ENCODE measurements at places on chromosomes 12 and 14.
A peak's percentile ranks its signal among the peaks of the same experiment; 100 is the strongest.

DNA sequence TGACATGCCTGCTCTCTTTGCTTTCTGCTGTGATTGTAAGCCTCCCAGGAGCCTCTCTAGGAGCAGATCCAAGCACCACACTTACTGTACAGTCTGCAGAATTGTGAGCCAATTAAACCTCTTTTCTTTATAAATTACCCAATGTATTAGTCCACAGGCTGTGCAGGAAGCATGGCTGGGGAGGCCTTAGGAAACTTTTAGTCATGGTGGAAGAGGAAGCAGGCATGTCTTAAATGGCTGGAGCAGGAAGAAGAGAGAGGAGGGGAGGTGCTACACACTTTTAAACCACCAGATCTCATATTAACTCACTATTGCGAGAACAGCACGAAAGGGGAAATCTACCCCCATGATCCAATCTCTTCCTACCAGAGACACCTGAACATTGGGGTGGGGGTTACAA lies 108.9 kb downstream of the DERA start:
- no peak for DNase-seq

DNA sequence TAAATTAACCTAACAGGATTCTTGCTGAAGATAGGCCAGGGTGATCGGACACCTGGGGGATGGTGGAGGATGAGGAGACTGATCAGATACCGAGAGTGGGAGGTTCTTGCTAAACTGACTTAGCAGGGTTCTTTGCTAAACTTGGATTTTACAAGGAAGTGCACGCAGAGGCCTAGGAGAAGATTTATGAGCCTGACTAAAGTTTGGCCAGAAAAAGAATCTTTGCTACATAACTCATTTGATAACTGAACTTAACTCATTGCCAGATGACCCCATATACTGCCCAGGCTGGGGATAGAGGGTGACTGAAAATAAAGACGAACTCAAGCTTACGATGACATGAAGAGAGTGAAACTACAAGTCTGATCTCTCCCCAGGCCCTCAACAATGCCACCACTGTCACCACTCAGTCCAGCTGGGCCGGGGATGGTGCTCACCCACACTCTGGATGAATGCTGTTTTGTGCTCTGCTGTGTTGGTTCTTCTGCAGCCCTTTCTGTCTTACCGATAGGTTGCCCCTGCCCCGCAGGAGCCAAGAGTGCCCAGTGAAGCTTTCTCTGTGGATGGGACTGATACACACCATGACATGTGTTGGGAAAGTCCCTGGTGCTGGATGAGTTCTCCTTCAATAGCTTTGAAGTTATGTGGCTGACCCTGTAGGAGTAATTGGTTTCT lies 29.0 kb downstream of the PPFIBP1 start:
- no peak for DNase-seq

DNA sequence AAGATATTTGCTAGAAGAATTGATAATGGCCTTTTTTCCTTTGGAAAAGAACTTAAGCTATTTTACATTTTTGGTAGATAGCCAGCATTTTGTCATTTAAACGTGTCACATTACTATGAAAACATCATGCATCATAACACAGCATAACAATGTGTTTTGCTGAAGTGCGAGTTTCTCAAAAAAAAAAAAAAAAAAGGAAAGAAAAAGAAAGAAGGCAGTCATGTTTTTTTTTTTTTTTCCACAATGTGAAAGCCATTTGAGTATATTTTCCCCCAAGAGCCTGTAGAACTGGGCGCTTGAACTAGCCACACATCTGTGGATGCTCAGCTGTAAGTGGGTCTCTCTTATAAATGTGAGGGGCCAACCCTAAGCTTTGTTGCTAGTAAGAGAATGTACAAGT lies 300.1 kb downstream of the AKAP6 start:
- DNase-seq, result no peak

DNA sequence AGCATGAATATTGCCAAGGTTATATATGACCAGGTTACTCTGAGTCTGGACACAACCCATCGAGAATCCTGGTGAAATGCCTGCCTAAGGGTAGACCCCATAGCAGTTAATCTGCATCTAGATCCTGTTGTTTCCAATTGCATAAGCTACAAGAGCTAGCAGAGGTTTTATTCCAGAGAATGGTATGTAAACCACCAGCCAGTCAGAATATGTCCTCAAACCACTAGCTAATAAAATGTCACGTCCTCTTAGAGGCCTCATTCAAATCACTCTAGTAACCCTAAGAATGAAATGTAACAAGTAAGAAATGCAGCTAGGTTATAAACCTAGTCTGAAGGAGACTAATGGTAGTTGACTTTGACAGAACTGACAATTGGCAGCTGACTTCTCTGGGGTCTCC lies 9.0 kb upstream of the YLPM1 start:
- no peak for DNase-seq

DNA sequence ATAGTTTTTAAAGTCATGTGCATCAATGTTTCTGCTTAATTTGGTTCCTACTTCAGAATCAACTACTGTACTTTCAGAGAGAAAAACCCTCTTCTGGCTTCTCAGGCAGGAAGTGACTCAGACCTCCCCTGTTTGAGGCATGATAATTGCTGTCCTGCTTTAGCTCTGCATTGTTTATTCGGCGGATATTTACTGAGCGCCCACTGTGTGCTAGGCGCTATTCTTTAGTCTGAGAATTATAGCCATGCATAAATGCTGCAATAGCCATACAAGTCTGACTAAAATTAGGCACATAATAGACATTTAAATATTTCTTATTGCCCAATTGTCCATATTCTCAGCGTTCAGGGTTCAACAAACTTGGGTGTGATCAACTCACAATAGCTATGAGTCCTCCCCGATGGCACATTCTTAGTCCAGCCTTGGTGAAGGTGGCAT lies 6.1 kb upstream of the AMIGO2 start:
- no peak for DNase-seq

GRCh38 chr14:33728010-33728498 lies 222.8 kb downstream of the EGLN3 start:
- no peak for DNase-seq

GRCh38 chr12:113299619-113300237 lies 35.2 kb downstream of the SLC8B1 start:
- DNase-seq, result peak; percentile 41

DNA sequence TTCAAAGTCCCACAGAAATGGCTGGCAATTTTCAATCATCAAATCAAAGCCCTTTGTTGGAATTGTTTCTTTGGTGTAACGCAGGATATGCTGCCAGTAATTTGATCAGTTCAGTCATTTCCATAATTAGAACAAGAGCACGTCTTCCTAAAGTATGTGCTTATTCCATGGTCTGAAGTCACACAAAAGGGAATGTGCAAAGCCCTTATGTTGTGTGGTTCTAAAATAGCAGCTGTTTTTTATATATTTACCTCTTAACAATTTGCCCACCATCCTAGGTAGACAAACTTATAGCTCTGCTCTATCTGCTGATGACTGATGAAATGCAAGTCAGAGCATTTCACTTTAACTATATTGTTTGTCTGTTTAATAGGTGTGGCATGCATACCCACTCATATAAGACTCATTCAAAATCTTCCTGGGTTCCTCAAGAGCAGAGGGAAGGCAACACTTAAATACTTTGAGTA lies 176.1 kb upstream of the SLC38A2 start:
- no peak for DNase-seq

- no peak for DNase-seq
Measured at GRCh38 chr14:21030531-21030930, 514 bp downstream of the TPPP2 start.

- DNase-seq, result no peak
Measured at GRCh38 chr14:99147366-99147740, 124.6 kb downstream of the BCL11B start.

- no peak for DNase-seq
Measured at GRCh38 chr12:115166698-115167315, 482.8 kb upstream of the TBX3 start.

DNA sequence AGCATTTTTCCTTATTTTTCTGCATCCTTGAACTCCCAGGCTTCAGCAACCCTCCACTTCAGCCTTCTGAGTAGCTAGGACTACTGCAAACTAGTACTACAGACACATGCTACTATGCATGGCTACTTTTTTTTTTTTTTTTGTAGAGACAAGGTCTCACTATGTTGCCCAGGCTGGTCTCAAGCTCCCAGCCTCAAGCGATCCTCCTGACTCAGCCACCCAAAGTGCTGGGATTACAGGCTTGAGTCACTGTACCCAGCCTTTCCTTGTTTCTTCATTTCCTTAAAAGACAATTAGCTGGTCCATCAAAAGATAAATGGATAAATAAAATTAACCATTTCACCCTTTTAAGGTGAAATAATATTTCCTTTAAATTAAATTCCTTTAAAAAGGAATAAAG lies 205.8 kb downstream of the SPTSSA start:
- no peak for DNase-seq

- DNase-seq, result peak; percentile 51
Measured at GRCh38 chr12:89316705-89317139, 35.6 kb downstream of the DUSP6 start.

DNA sequence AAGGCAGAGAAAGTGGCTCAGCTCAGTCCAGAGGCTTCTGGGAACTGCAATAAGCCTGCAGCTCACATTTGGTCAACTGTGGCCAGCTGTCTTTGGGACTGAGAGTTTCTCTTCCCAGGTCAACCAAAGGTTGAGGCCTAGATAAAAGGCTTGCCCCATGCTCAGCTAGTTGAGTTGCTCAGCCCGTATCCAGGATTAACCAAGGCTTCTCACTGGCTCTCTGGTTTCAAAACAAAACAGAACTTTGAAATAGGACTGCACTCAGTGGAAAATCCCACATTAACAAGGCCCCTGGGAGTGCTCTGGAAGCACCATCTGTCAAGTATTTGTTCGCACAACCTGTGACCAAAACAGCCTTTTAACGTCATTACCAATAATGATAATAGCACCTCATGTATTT lies 40.3 kb upstream of the NUAK1 start:
- no peak for DNase-seq

GRCh38 chr14:105578070-105578469 lies 51.7 kb downstream of the TMEM121 start:
- no peak for DNase-seq

DNA sequence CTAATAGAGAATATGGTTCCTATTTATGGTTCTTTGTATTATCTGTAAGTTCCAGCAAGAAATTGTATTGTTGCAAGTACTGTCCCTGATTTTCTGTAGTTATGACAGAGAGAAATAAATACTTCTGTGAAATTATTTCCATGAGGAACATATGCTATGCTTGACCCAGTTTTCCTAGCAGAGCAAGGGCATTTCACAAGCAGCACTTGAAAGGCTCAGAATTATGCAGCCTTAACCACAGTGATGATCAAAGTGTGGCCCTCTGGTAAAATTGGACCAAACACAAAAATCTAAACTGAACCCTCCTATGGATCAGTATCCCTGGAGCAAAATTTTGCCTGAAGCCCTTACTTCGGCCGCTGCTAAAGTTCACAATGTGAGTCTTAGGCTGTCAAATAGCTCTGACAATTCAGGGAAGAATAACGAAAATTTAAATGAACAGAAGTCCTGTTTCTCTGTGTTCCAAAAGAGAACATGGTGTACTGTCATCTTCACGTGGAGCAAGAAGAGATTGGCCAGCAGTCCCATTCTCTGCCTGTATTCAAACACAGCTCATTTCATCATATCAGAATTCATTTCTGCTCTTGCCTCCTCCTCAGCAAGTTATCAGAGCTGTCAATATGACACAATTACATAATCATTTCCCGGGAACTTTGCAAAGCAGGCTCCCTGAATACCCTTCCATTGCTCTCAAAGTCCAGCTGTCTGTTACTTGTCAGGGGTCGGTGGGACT lies 471.9 kb downstream of the RPS29 start:
- no peak for DNase-seq

DNA sequence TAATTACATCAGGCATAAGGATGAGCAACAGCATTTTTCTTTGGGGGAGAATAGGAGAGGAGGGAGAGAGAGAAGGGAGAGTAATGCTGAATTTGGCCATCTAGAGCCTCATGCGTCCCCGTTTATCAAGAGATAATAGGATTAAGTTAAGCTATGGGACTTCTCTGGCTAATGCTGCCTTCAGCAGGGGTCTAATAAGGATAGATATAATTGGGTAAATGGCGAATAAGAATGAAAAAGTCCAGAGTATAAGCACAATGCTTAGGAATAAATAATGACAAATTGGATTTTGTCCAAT lies 470.0 kb downstream of the EGLN3 start:
- DNase-seq, result no peak
